CD8-positive, alpha-beta memory T cell (primary cell): ENCODE measurements at places on chromosomes 3 and 15. TPM values are rescaled to one million over a fixed set of nuclear protein-coding genes. Genes with fewer than 3 reads are reported as not detected.

The ZNF609 gene
- total RNA-seq, result 38.9 TPM

The C3orf22 gene
- total RNA-seq, result not detected

The SYNPR gene
- total RNA-seq, result not detected

The ITGA11 gene
- not detected for total RNA-seq

The FANCD2OS gene
- total RNA-seq, result not detected

The PTPRG gene
- not detected for total RNA-seq

The CADPS gene
- total RNA-seq, result not detected
